Left ventricle myocardium inferior (tissue), 1 donor: ENCODE measurements at places on chromosomes 2 and 18. TPM values are rescaled to one million over a fixed set of nuclear protein-coding genes. Genes with fewer than 3 reads are reported as not detected.

Gene DARS1
- total RNA-seq: 56.3 TPM

Gene CPLX4
- total RNA-seq: not detected

Gene DPYSL5
- not detected for total RNA-seq

Gene HOXD4
- total RNA-seq: not detected

Gene SIGLEC15
- 0.19 TPM for total RNA-seq

Gene WNT6
- total RNA-seq: 1.0 TPM

Gene ANKRD29
- 9.2 TPM for total RNA-seq

Gene FAP
- 0.71 TPM for total RNA-seq

Gene CIB4
- not detected for total RNA-seq

Gene ERBB4
- total RNA-seq: 8.3 TPM

Gene TUBA4B
- total RNA-seq: not detected

Gene DOCK10
- total RNA-seq: 1.6 TPM

Gene ZNF385B
- total RNA-seq: 0.14 TPM

Gene CCDC85A
- total RNA-seq: 4.4 TPM

Gene PLB1
- total RNA-seq: 2.4 TPM

Gene TDRD15
- total RNA-seq: not detected

Gene DNMT3A
- total RNA-seq: 16.5 TPM

Gene MORN2
- 23.9 TPM for total RNA-seq

Gene PPP3R1
- 34.6 TPM for total RNA-seq

Gene TPO
- total RNA-seq: 7.1 TPM

Gene TRIM43
- not detected for total RNA-seq

Gene KIF5C
- 0.47 TPM for total RNA-seq

Gene CARF
- 8.1 TPM for total RNA-seq

Gene PLGLB1
- 2.4 TPM for total RNA-seq

Gene CLEC4F
- not detected for total RNA-seq

Gene CROCC2
- total RNA-seq: not detected

Gene UGT1A10
- total RNA-seq: not detected

Gene ALPG
- total RNA-seq: not detected

Gene COLEC11
- total RNA-seq: 4.9 TPM

Gene CENPA
- 2.5 TPM for total RNA-seq
